ENCODE measurements at places on chromosomes 2 and 18.

DNA sequence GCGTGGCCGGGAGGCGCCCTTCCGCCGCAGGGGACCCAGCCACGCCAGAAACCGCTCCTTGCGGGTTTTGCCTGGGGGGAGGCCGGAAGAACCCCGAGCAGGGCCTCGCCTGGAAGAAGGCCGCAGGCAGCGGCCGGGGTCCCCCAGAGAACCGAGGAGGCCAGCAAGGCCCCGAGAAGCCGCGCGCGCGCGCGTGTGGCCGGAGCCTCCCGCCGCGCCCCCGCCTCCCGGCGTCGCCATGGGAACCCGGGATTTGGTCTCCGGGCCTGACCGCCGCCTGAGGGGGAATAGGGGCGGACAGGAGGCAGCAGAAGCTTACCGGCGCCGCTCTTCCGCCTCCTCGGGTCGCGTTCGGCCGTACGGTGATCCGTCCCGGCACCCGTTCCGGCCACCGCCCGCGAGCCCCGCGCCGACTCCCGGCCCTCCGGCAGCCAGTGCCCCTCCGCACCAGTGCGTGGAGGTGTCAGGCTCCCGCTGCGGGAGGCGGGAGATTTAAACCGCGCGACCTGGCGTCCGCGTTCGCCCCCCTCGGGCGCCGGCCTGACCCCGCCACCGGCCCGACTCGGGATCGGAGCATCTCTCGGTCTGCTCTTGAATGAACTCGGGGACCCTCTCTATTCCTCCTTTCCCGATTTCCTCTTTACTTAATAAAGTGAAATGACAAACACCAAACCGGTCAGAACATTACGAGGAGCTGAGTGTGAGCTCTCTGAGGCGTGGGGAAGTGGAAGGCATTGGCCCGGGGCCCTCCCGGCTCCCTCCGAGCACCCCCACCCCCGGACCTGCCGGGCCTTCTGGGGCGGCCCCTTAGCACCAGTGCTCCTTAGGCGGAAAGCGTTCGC lies at the start of gene ICA1L:
ICA1L (minus strand) TSS at position 467 of the 842 bp plus-strand sequence. CDS start 42,757 bp downstream, outside the sequence.
- peak; percentile 84 for DNase-seq

GRCh38 chr2:74334931-74335333 lies 8.3 kb downstream of the SLC4A5 start:
- DNase-seq, result peak; percentile 84

GRCh38 chr18:79774111-79774510 lies 23.6 kb upstream of the KCNG2 start:
- no peak for DNase-seq

GRCh38 chr2:3423492-3424170 lies 44.1 kb downstream of the TRAPPC12 start:
- no peak for DNase-seq

- DNase-seq, result no peak
Measured at GRCh38 chr18:76545433-76546087, 50.5 kb upstream of the ZNF516 start.

- DNase-seq, result no peak
Measured at GRCh38 chr2:189002079-189002478, 27.9 kb downstream of the COL3A1 start.

DNA sequence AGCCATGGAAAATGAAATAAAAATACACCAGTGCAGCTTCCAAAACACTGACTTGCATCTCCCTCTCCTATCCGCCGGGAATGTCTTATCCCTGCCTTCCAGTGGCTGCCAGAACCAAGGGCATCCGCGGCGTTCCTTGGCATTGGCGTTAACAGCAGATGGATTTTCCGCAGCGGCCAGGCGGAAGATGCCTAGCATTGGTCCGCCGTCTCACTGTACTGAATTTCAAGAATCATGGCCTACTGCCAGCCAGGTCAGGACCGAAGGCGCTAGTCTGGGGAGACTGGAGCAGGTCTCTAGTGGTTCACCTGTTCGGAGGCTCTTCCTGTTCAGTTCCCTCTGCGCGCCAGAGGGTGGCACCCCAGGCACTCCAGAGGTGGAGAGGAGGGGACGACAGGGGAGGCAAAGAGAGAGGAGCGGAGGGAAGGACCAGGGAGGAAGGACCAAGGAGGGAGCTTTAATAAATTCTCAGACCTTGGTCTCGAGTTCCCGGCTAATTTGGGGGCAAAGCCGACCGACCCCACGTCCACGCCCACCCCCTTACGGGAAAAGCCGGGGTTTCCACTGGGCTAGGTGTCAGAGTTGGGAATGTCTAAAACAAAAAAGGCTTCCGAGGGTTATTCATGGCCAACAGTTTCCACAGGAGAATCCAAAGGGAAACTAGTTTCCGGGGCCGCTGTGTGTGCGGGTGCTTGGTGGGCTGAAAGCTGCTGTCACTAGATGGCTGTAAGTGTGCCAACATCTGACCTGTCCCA lies 3.7 kb upstream of the BCL2L11 start:
- DNase-seq, result peak; percentile 77

DNA sequence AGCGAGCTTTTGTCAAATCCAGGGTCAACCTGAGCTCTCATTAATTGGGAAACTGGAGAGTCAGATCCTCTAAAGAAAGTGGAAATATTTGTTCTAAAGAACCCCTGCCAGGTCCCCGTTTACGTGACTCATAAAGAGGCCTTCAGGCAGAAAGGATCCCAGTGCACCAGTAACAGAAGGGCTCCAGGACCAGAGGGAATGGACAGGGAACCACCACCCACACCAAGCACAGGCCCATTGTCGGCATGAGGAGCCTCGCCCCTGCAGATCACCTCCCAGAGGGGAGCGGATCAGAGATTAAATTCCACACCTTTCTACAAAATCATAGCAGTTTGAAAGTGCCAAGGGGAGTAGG lies 16.4 kb upstream of the C1QL2 start:
- DNase-seq, result no peak

DNA sequence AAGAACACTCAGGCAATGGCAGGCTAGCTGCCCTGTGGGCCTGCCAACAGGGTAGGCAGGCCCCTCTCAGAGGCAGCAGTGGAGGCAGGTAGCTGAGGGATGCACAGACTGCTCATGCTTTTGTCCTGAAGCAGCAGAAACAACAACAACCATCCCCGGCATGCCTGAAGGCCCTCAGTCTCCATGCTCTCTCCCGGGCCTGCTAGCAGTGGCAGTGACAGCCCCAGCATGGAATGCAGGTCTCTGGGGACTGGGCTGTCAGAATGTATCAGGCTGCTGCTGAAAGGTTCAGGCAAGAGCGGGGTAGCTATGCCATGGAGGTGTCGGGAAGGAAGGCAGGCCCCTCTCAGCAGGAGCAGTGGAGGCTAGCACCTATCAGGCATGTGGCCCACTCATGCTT lies 209.8 kb downstream of the KCNJ3 start:
- no peak for DNase-seq

DNA sequence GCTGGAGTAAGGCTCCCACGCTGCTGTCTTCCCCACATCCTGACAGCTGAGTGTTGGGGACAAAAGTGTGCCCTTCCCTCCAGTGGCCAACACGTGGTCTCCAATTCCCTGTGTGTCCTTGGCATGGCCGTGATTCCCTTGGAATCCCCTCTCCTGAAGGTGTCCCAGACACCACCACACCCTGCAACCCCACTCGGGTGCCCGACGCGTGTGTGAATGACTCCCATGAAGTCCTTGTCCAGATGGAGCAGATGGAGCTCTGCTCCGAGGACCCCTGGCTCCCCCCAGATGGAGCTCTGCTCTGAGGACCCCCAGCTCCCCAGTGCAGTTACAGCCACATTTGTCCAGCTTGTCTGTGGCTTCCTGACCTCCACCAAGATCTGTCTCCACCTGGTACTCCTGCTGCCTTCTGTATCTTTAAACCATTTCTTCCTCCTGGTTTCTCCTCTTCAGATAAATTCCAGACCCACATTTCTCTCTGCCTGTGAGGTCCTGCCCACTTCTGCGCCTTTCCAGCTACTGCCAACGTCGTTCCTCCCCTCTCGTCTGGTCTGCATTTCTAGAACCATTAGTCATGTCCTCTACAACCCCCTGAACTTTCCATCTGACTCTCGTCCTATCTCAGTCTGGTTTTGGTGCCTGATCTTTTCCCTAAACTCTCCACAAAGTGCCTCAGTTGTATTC lies 86.8 kb upstream of the PXDN start:
- no peak for DNase-seq

DNA sequence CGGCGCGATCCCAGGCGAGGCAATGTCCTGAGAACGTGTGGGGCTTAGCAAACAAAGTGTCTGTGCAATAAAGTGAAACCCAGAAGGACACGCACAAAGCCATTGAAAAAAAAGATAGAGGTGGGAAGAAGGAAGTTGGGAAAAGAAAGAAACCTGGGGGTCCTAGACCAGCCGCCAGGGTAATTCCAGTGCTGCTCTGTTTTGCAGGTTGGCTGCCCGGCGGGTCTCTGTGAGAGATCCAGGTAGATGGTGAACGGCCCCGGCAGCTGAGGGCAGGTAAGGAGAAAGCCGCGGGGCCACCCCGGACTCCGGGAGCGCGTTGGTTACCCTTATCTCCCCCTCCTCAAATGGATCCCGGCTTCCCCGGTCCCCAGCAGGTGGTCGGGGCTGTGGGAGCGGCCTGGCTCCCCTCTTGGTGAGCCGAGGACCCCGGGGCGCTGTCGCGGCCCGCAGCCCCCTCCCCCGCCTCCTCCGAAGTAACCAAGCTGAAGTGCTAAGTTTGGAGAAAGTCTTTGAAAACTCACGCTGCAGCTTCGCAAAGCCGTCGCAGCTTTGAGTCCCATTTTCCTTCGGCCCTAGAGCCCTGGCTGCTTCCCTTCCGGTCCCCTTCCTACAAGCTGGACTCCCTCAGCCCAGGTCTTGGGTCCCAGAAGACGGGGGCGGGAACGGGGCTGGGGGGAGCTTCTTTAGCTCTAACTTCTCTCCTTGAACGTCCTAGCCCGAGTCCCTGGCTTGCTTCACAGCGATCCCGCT lies 588 bp downstream of the OTX1 start:
- DNase-seq, result peak; percentile 73

- no peak for DNase-seq
Measured at GRCh38 chr2:65530547-65531320, 98.3 kb upstream of the SPRED2 start.

- no peak for DNase-seq
Measured at GRCh38 chr2:168300460-168300859, 53.1 kb upstream of the STK39 start.

- no peak for DNase-seq
Measured at GRCh38 chr2:134269230-134269629, 15.4 kb downstream of the MGAT5 start.

- DNase-seq, result no peak
Measured at GRCh38 chr2:3272761-3273160, 104.9 kb downstream of the EIPR1 start.

DNA sequence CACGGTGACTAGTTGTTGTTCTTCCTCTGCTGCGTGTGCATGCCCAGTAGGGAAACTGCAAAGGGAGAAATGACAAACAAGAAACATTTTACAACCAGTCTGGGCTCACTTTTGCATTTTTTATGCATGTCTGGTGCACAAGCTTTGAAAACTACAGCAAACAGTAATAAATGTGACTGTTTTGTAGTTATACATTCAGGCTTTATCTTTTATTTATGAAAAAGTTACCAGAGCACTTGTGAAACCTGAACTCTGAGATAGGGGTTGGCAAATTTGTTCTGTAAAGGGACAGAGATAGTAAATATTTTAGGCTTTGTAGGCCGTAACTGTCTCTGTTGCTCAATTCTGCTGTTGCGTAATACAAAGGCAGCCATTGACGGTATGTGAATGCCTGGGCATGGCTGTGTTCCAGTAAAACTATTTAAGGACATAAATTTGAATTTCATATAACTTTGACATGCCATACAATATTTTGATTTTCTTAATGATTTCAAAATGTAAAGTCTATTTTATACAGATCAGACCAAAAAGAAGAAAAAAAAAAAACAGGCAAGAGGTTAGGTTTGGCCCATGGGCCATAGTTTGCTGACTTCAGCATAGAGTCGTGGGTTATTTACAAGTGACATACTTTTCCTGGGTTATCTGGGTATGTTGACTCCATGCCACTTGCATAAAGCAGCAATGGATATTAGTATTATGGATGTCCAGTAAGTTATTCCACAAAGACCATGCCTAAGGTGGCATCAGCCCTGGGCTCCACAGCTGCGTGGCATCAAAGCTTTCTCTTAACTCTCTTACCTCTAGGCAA lies 53.6 kb upstream of the EML6 start:
- no peak for DNase-seq

GRCh38 chr2:138421971-138422335 lies 79.6 kb upstream of the SPOPL start:
- no peak for DNase-seq

- DNase-seq, result no peak
Measured at GRCh38 chr2:231717281-231718171, 9.2 kb downstream of the PTMA start.

GRCh38 chr2:79832511-79833234 lies 319.8 kb downstream of the CTNNA2 start:
- no peak for DNase-seq

- no peak for DNase-seq
Measured at GRCh38 chr2:61015976-61016375, 1.5 kb upstream of the PEX13 start.

DNA sequence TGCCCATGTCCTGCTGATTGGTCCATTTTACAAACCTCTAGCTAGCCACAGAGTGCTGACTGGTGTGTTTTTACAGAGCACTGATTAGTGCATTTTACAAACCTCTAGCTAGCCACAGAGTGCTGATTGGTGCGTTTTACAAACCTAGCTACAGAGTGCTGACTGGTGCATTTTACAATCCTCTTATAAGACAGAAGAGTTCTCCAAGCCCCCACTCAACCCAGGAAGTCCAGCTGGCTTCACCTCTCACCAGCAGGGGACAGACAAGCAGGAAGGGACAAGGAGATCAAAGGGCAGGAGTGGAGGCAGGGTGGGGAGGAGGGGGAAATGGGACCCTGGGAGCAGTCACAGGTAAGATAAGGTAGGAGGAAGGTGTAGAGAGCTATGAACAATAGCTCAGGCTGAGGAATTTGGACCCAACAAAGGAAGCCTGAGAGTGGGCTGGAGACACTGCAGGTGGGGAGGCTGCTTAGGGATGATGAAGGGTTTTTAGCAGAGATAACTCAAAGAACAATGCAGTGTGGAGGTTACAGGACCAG lies 37.1 kb downstream of the SH2D6 start:
- DNase-seq, result no peak

DNA sequence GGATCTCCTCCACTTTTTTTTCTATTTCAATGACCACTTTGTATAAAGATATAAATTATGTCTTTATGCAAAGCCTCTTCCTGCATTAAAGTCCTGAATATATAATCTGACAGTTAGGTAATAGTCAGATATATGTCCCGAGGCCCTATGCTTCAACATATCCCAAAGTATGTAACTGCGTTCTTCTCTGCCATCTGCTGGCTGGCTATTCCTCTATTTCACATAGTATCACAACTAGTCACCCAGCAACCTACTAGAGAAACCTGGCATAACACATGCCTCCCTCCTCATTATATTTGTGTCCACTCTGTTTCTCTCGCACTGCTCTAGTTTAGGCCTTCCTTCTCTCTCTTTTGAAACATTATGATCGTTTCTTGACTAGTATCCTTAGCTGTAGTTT lies 640.8 kb downstream of the DPP10 start:
- no peak for DNase-seq

GRCh38 chr2:202339071-202339870 lies 36.9 kb upstream of the BMPR2 start:
- no peak for DNase-seq

GRCh38 chr2:232492963-232493700 lies 5.5 kb upstream of the ECEL1 start:
- DNase-seq, result no peak
